Mesendoderm (in vitro differentiated cells): ENCODE measurements at places on chromosomes 1 and 21.

GRCh38 chr1:178412400-178412770 lies 84.4 kb downstream of the CLEC20A start:
- no peak overlapping the region for H3K27ac ChIP-seq
- H3K36me3 ChIP-seq: no peaks in the 10 kb centered on the region
- H3K4me1 ChIP-seq: no peaks in the 10 kb centered on the region
- no peak overlapping the region for H3K4me3 ChIP-seq

DNA sequence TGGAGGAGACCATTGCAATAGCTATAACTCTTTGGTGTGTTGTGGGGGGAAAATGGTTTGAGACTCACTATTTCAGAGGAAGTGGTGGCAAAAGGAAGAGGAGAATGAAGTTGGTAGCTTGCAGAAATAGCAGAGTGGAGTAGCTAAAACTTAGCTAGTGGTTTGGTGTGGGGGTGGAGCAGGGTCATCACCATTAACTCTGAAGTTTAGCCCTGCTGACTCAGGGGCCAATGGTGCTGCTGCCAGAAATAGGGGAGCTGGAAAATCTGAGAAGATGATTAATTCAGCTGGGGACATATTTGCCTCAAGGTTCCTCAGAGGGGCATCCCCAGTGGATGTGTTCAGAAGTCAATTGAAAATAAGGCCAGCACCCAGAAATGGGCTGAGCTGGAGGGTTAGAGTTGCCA lies 65.4 kb downstream of the RUNX1 start:
- peaks cover 3% of the 10 kb centered on the region for H3K4me1 ChIP-seq
- H3K27me3 ChIP-seq: no peaks in the 10 kb centered on the region
- no peaks in the 10 kb centered on the region for H3K36me3 ChIP-seq
- no peak overlapping the region for H3K4me3 ChIP-seq

- no peaks in the 10 kb centered on the region for H3K27me3 ChIP-seq
- H3K4me3 ChIP-seq: no peak overlapping the region
- H3K4me1 ChIP-seq: no peaks in the 10 kb centered on the region
- no peak overlapping the region for H3K27ac ChIP-seq
- DNase-seq: no peak
Measured at GRCh38 chr1:48654606-48655210, 122.0 kb downstream of the BEND5 start.

GRCh38 chr1:209769971-209770370 lies 14.1 kb downstream of the TRAF3IP3 start:
- no peak overlapping the region for H3K27ac ChIP-seq
- no peaks in the 10 kb centered on the region for H3K27me3 ChIP-seq
- peaks cover 5% of the 10 kb centered on the region for H3K4me1 ChIP-seq

DNA sequence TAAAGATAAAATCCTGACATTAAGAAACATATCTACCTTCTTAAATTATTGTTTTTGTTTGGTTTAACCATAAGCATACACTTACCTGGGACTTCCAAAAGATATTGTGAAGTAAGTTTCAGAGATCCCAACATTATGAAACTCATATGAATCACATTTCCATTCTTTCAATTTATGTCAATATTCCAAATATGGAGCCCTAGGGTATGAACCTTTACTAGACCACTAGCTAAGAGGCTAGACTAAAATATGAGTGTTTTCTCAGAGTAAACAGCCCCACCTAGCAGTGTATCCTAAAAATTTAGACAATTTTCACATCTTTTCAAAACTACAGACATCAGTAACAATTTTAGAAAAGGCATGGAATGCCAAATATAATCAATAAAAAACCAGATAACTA lies 24.4 kb downstream of the SCAF4 start:
- no peak overlapping the region for H3K27ac ChIP-seq
- H3K4me3 ChIP-seq: no peak overlapping the region
- no peaks in the 10 kb centered on the region for H3K27me3 ChIP-seq
- H3K4me1 ChIP-seq: no peaks in the 10 kb centered on the region
- H3K36me3 ChIP-seq: no peaks in the 10 kb centered on the region

DNA sequence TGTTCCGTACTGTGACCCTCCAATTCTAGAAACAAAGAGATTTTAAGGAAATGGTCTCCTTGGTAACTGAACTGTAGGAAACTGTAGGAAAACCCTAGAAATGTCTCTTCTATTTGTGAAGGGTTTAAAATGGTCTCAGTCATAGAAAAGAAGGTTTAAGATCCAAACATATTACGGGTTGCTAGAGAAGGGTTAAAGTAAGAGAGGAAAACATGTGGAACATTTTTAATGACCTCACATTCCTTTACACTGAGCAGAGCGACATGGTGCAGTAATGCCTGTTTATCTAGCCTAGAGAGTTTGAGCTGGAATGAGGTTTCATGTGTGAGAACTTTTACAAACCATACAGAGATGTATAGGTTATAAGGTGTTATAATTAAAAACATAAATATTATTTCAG lies 36.9 kb upstream of the C1orf105 start:
- H3K27ac ChIP-seq: no peak overlapping the region
- no peaks in the 10 kb centered on the region for H3K27me3 ChIP-seq
- no peak overlapping the region for H3K4me3 ChIP-seq
- no peaks in the 10 kb centered on the region for H3K36me3 ChIP-seq
- H3K4me1 ChIP-seq: no peaks in the 10 kb centered on the region
- DNase-seq: peak; percentile 39

DNA sequence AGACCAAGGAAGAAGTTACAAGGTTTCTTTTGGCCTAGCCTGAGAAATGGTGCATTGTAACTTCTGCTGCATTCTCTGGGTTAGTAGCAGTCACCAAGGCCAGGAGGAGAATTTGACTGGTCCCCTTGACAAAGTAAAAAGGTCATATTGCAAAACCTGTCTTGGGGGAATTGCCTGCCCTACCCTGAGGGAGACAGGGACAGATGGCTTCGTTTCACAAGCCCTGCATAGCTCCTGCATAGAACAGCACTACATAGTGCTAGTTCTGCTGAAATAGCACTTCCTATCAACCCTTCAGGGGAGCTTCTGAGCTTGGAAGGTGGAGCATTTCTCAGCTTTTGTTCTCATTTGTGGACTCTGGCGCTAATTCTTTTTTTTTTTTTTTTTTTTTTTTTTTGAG lies 20.4 kb upstream of the AK2 start:
- DNase-seq: no peak
- no peaks in the 10 kb centered on the region for H3K4me1 ChIP-seq
- no peak overlapping the region for H3K27ac ChIP-seq
- no peak overlapping the region for H3K4me3 ChIP-seq
- no peaks in the 10 kb centered on the region for H3K27me3 ChIP-seq

DNA sequence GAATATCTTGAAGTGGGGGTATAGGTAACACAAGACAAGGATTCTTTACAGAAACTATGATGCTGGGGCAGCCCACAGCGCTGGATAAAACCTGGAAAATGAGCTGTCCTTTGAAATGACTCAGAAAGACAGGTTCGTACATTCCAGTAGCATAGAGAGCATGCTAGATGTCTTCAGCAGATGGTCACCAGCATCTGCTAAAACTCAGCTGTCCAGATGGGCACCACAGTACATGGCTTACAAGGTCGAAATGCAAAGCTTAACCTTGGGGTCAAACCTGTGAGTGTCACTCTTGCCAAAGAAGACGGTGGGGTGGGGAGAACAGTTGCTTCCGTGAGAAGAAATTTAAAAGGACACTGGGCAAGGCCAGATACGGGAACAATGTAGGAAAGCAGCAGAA lies 41.3 kb upstream of the TRIM45 start:
- H3K27me3 ChIP-seq: no peaks in the 10 kb centered on the region
- H3K4me1 ChIP-seq: no peaks in the 10 kb centered on the region
- no peak for DNase-seq
- no peak overlapping the region for H3K4me3 ChIP-seq
- no peak overlapping the region for H3K27ac ChIP-seq
- H3K36me3 ChIP-seq: no peaks in the 10 kb centered on the region

GRCh38 chr1:22865736-22866135 lies 106.9 kb downstream of the LACTBL1 start:
- no peaks in the 10 kb centered on the region for H3K36me3 ChIP-seq
- H3K27ac ChIP-seq: no peak overlapping the region
- H3K4me1 ChIP-seq: no peaks in the 10 kb centered on the region
- H3K4me3 ChIP-seq: no peak overlapping the region
- no peak for DNase-seq

GRCh38 chr1:87914396-87914795 lies 585.7 kb downstream of the LMO4 start:
- H3K4me3 ChIP-seq: no peak overlapping the region
- no peaks in the 10 kb centered on the region for H3K27me3 ChIP-seq
- no peak overlapping the region for H3K27ac ChIP-seq
- H3K4me1 ChIP-seq: no peaks in the 10 kb centered on the region
- DNase-seq: no peak

GRCh38 chr1:209433649-209434031 lies 149.9 kb upstream of the CAMK1G start:
- H3K27me3 ChIP-seq: no peaks in the 10 kb centered on the region
- H3K4me1 ChIP-seq: peaks cover 31% of the 10 kb centered on the region
- no peaks in the 10 kb centered on the region for H3K36me3 ChIP-seq
- H3K4me3 ChIP-seq: no peak overlapping the region
- no peak for DNase-seq

DNA sequence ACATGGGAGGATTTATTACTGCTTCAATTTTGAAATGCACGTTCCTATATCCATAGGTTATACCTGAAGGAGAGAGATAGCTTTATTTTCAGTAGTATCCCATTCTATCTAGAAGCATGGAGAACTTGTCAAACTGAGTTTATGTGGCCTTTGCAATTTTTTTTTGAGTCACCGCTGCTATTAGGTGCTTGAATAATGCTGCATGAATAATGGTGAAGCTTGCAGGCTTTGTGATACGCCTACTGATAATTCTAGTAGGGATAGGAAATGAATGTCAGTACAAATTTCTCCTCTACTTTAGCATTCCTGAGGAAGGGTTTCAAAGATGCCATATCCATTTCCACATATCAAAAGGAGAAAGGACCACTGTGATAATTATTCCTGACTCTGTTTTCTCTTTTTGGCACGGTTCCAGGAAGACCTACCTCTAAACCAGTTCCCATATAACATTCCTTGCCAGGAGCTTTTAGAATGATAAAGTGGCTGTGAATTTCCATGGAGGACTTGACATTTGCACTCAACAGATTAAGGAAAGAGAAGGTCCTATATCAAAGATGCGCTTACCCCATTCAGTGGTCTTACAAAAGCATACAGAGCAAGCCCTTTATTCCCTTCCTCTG lies 83.5 kb downstream of the SPATA46 start:
- H3K4me3 ChIP-seq: no peak overlapping the region
- DNase-seq: no peak
- no peaks in the 10 kb centered on the region for H3K36me3 ChIP-seq
- H3K27me3 ChIP-seq: no peaks in the 10 kb centered on the region

DNA sequence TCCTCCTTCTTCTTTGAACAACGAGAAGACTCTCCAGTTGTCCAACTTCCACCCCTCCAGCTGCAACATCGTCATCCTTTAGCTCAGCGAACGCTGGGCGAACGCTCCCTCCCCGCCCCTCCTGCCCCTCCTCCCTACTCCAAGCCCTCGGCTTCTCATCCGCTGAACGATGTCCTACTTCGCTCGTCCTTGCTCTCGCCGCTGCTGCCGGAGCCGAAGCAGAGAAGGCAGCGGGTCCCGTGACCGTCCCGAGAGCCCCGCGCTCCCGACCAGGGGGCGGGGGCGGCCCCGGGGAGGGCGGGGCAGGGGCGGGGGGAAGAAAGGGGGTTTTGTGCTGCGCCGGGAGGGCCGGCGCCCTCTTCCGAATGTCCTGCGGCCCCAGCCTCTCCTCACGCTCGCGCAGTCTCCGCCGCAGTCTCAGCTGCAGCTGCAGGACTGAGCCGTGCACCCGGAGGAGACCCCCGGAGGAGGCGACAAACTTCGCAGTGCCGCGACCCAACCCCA lies at the start of gene BCAN:
TSS of gene BCAN (plus strand) at position 357 of the 504 bp plus-strand sequence. CDS start 3,938 bp downstream, outside the sequence.
- H3K4me3 ChIP-seq: no peak within 1 kb of the TSS
- H3K27me3 ChIP-seq: peaks cover 37% of the 10 kb centered on the region
- peak; percentile 67 for DNase-seq
- H3K36me3 ChIP-seq: no peaks in the 10 kb centered on the region

- no peak overlapping the region for H3K27ac ChIP-seq
- peak; percentile 39 for DNase-seq
- H3K4me3 ChIP-seq: no peak overlapping the region
- no peaks in the 10 kb centered on the region for H3K27me3 ChIP-seq
- no peaks in the 10 kb centered on the region for H3K36me3 ChIP-seq
Measured at GRCh38 chr1:37240897-37241296, 206.6 kb upstream of the GRIK3 start.

- no peak for DNase-seq
- no peaks in the 10 kb centered on the region for H3K36me3 ChIP-seq
- no peak overlapping the region for H3K4me3 ChIP-seq
- no peaks in the 10 kb centered on the region for H3K4me1 ChIP-seq
- H3K27ac ChIP-seq: no peak overlapping the region
Measured at GRCh38 chr1:109721042-109721441, 9.0 kb downstream of the GSTM5 start.

DNA sequence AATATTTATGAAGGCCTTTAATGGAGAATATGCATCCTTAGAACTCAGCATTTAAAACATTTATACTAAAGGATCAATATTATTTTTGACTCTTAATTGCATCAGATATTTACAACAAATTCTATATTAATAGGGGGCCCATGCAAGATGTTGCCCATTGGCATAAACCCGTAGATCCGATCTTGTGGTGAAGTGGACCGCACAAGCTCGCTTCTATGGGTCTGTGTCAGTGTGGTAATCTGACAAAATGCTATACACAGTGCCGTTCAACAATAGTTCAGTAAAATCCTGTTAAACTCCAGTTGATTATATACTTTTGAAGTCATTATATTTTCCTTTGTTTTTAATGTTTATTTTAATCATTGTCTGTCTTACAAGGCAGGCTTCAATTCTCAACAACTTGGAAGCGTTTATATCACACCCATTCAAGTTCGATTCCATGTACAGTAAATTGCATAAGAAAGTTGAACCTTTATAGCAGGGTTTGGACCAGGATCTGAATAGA lies 809.2 kb downstream of the USP25 start:
- no peak overlapping the region for H3K4me3 ChIP-seq
- no peaks in the 10 kb centered on the region for H3K4me1 ChIP-seq
- no peak overlapping the region for H3K27ac ChIP-seq
- no peaks in the 10 kb centered on the region for H3K36me3 ChIP-seq
- no peak for DNase-seq
- no peaks in the 10 kb centered on the region for H3K27me3 ChIP-seq

DNA sequence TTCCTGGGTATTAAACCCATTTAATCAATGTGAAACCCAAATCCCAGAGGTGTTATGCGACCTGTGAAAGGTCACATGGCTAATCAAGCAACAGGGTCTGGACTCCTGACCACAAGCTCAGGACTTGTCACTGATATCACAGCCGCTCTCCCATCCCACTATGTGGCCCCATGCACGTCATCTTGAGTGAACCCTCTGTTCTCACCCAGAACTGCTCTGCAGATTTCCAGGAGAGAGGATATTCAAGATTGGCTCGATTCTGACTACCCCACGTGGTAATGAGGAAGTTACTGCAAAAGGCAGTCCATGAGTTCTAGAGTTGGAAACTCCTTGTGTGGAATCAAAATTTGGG lies 173.5 kb upstream of the ETV3 start:
- DNase-seq: no peak
- peaks cover 4% of the 10 kb centered on the region for H3K4me1 ChIP-seq
- H3K4me3 ChIP-seq: no peak overlapping the region
- no peaks in the 10 kb centered on the region for H3K36me3 ChIP-seq
- H3K27me3 ChIP-seq: no peaks in the 10 kb centered on the region
